Keratinocyte (primary cell): ENCODE measurements at places on chromosomes 6 and 20. TPM values are rescaled to one million over a fixed set of nuclear protein-coding genes. Genes with fewer than 3 reads are reported as not detected.

- no peak for DNase-seq
Measured at GRCh38 chr6:90135667-90136066, 161.0 kb downstream of the BACH2 start.

- DNase-seq, result no peak
Measured at GRCh38 chr6:90442366-90442765, 144.5 kb downstream of the MAP3K7 start.

The FAM184A gene
- polyA plus RNA-seq, result 0.01 to 0.20 TPM (median 0.14 TPM) in 3 replicates

- no peak for DNase-seq
Measured at GRCh38 chr20:56440346-56441007, 27.9 kb upstream of the RTF2 start.

The TMEM63B gene
- 64.8 to 110 TPM (median 80.8 TPM) in 3 replicates for polyA plus RNA-seq

- no peak for DNase-seq
Measured at GRCh38 chr6:111173341-111173740, 86.0 kb downstream of the SLC16A10 start.

DNA sequence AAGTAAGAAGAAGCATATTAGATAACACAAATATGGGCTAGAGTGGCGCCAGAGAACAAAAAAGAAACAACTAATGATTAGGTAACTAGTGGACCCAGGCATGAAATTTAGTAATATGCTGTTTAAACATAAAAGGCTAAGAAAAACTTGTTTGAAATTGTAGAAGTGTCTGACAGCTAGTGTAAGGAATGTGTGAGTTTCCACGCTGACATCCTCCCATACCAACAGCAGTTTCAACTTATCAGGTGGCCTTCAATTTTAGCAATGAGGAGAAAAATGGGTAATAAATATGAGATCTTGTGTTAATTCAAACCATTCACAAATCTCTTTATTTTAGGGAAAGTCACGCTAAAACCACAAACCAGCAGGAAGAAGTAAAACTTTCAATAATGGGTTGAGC, 440.2 kb upstream of the FLRT3 start:
- DNase-seq, result no peak

DNA sequence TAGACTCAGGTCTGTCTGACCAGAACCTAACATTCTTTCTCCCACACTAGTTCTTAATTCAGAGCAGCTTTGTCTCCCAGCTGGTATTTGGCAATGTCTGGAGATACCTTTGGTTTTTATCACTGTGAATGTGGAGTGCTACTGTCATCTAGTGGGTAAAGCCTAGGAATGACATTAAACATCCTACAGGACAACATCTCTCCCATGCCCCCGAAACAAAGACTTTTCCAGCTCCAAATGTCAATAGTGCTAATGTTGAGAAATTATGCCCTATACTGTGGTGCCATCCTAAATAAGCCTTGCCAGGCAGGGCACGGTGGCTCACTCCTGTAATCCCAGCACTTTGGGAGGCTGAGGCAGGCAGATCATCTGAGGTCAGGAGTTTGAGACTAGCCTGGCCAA, 4.2 kb upstream of the TTPAL start:
- DNase-seq, result no peak

The MEP1A gene
- 0.05 to 0.07 TPM (median 0.06 TPM) in 3 replicates for polyA plus RNA-seq

GRCh38 chr6:166344240-166344639, 1.9 kb upstream of the SFT2D1 start:
- DNase-seq, result no peak

- DNase-seq, result peak; percentile 50
Measured at GRCh38 chr20:10040070-10040975, 5.5 kb downstream of the ANKEF1 start.

The DDX39B gene
- 270 to 540 TPM (median 314 TPM) in 3 replicates for polyA plus RNA-seq

- no peak for DNase-seq
Measured at GRCh38 chr6:158780246-158780884, 38.8 kb downstream of the EZR start.

The SPATS1 gene
- polyA plus RNA-seq, result not detected in 3 replicates

DNA sequence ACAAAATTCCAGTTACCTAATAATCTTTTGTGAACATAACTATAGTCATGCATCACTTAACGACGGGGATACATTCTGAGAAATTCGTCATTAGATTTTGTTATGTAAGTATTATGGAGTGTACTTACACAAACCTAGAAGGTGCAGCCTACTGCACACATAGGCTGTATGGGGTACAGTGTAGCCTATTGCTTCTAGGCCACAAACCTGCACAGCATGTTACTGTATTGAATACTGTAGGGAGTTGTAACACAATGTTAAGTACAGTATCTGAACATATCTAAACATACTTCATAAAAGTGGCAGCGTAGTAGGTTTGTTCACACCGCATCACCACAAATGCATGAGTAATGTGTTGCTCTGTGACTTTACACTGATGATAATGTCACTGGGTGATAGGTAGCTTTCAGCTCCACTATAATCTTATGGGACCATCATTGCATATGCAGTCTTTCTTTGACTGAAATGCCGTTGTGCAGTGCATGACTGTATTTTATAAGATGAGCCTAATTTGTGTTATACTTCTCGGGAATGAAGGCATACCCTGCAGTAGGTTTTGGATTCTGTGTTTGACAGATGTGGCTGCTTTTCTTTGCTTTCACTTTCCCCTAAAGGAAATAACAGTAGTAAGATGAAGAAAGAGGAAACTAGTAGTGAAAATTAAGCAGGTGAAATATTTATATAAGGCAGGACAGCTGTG, 365.6 kb downstream of the FARS2 start:
- no peak for DNase-seq

The AGER gene
- polyA plus RNA-seq, result 2.0 to 2.4 TPM (median 2.4 TPM) in 3 replicates

- DNase-seq, result no peak
Measured at GRCh38 chr6:156901309-156902019, 124.3 kb downstream of the ARID1B start.

DNA sequence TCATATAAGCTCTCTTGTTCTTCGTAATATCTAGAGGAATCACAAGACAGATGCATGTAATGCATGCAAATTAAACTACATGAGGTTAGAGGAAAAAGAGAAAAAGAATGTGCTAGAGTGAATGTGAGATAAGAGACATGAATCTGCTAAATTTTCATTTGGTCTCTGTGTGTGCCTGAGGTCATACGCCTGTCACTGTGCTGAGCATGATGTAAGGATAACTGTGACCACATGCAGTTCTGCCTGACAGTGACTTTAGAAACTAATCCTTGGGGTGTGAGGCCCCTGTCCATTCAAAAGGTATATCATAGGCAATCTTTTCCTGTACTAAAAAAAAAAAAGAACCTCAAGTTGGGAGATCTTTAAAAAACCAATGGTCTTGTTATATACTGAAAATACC, 70.6 kb downstream of the SHPRH start:
- DNase-seq, result no peak

The FARS2 gene
- polyA plus RNA-seq, result 19.0 to 26.7 TPM (median 21.3 TPM) in 3 replicates

The BRPF3 gene
- 3.5 to 6.0 TPM (median 4.8 TPM) in 3 replicates for polyA plus RNA-seq

DNA sequence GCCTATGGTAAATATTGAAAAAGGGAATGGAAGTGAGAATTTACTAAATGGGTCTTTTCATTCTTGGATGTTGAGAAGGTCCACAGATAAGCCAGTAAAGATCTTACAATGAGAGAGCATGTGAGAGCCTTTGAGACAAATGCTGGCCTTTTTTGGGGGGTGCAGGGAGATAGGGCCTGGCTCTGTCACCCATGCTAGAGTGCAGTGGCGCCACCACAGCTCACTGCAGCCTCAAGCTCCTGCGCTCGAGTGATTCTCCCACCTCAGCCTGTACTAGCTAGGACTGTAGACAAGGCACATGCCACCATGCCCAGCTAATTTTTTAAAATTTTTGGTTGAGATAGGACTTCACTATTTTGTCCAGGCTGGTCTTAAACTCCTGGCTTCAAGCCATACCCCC, 63.2 kb upstream of the TMEM181 start:
- no peak for DNase-seq

DNA sequence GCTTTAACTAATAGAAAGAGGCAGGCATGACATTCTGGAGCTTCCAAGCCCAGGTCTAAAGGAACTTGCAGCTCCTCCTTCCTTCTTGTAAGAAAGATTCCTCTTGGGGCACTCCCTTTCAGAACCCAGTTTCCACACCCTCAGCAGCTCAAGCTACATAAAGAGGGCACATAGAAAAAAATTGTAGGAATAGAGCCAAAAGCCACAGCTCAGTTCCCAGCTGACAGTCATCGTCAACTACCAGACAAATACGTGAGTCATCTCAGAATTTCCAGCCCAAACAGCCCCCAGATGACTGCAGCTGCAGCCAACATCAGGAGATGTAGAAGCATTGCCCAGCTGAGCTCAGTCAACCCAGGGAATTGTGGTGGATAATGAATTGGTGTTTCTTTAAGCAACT, 349.8 kb upstream of the ARID1B start:
- peak; percentile 88 for DNase-seq

DNA sequence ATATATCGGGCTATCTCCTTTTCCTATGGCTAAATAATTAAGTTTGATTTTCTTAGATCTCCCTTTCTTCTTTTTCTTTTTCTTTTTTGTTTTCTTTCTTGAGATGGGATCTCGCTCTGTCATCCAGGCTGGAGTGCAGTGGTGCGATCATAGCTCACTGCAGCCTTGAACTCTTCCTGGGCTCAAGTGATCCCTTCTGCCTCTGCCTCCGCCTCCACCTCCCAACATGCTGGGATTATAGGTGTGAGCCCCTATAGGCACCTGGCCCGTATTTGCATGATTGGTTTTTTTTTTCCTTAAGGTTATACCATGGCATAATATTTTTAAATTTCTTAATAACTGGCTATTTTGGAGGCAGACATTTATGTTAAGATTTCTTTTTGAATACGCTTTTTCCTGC, 106.3 kb downstream of the SCAF8 start:
- DNase-seq, result no peak

The TMEM170B gene
- 0.03 to 0.08 TPM (median 0.05 TPM) in 3 replicates for polyA plus RNA-seq

- no peak for DNase-seq
Measured at GRCh38 chr20:2387180-2387577, 6.5 kb downstream of the TGM6 start.

DNA sequence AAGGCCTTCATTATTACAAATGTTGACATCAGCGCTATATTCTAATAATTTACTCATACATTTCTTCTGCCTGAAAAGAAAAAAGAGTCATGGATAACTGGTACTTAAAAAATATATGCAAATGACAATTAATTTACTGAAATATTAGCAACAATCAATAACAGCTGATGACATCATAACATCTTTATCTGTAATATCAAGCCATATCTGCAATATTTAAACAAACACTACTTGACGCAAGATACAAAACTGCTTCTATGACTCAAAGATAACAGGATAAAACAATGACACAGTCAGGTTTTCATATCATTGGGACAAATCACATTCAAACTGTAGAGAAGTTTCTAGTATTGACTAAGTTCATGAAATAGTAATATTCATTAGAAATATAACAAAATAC, 16.5 kb downstream of the HACE1 start:
- no peak for DNase-seq

GRCh38 chr6:31739639-31740396, at the start of gene MSH5:
TSS of gene MSH5 (plus strand) at chr6:31740005. CDS start at chr6:31740467, 462 bp downstream.
- peak; percentile 93 for DNase-seq

GRCh38 chr20:6942266-6942665, 174.8 kb downstream of the BMP2 start:
- DNase-seq, result no peak

- DNase-seq, result no peak
Measured at GRCh38 chr20:46575937-46576461, 25.5 kb upstream of the OCSTAMP start.

- no peak for DNase-seq
Measured at GRCh38 chr20:34110745-34111641, 1.1 kb downstream of the EIF2S2 start.

- no peak for DNase-seq
Measured at GRCh38 chr6:52538901-52539354, 37.9 kb downstream of the TRAM2 start.

GRCh38 chr6:4350567-4351519, 215.5 kb upstream of the ECI2 start:
- DNase-seq, result no peak

The ZC3H12D gene
- polyA plus RNA-seq, result 0.03 to 0.04 TPM in 2 of 3 replicates, not detected in the other
